GM12865 (cell line): ENCODE measurements at places on chromosomes 6 and 20.

- no peak for DNase-seq
Observed at GRCh38 chr6:127397729-127398630, 54.6 kb upstream of the ECHDC1 start.

DNA sequence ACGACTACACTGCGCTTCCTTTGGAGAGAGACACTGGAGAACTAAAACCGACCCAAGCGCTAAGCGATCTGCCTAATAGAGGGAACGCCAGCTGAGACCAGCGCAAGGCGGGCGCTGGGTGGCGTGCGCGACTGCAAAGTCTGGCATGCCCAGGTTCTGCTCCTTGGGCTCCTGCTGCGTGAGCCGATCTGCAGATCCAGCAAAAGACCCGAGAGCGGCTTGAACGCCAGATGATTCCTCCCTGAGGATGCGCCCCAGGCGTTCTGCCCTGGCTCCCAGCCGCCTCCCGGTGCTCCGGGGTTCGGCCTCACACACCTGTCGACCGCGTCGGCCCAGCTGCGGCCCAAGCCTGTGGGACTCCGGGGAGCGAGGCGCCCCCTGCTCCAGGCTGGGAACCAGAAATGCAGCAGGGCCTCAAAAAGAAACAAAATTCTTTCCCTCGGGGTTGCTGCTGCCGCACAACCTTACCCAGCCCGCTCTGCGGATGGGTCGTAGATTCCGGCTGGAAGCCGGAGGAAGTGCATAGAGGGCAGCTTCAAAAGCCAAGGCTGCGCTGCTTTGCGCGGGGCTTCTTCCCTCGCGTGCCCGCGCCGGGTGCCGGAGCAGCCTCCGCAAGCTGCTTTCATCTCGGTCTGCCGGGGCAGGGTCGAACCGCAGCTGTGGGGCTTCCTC lies 17.9 kb upstream of the PRDM13 start:
- DNase-seq = peak; percentile 88

- DNase-seq = no peak
Observed at GRCh38 chr6:144305567-144305966, 20.4 kb downstream of the UTRN start.

- DNase-seq = no peak
Observed at GRCh38 chr6:124298730-124299129, 495.1 kb downstream of the NKAIN2 start.

DNA sequence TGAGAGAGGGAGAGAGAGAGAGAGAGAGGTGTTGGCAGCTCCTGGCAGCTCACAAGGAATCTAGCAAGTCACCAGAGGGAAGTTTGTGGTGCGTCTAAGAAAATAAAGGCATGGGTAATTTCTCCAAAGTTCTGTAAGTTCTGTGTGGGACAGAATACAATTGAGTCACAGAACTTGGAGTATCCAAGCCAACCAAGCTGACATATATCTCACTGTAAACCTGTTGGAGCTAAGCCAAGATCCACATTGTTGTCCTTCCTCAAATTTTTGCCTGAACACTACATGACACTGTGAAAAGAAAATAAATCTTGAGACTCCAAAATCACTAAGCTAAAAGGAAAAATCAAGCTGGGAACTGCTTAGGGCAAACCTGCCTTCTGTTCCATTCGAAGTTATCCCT lies 436.7 kb downstream of the MEI4 start:
- DNase-seq = no peak

GRCh38 chr6:118320652-118321051 lies 227.4 kb upstream of the PLN start:
- DNase-seq = no peak

DNA sequence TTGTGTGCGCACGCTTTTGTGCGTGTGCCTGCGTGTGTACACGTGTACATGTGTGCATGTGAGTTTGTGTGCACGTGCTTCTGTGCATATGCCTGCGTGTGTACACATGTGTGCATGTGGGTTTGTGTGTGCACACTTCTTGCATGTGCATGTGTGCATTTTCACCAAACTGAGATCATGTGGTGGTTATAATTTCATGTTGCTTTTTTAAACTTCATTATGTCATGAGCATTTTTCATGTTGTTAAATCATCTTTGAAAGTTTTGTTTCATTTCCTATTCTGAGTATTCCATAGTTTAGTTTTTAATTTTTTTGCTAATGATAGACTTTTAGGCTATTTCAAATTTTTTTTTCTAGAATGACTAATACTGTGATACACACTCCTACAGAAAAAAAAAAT lies 6.4 kb upstream of the CST3 start:
- DNase-seq = no peak

- DNase-seq = peak; percentile 46
Observed at GRCh38 chr6:3237761-3238662, 10.6 kb upstream of the TUBB2B start.

DNA sequence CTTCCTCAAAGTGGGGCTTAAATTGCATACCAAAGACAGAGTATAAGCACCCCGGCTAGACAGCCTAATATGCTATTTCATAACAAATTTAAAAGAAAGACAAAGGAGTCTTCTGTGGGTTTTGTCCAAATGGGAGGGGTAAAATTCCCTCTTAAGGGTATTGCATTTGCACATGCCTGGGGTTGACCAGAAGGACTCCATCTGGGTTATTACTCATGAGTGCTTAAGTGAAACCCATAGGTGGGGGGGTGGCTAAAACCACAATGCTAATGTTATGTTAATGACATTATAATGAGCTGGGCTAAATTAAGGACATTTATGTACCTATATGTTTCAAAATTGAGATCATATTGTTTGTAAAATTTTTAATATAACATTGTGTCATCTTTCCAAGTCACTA lies 15.0 kb downstream of the IMPG1 start:
- no peak for DNase-seq

DNA sequence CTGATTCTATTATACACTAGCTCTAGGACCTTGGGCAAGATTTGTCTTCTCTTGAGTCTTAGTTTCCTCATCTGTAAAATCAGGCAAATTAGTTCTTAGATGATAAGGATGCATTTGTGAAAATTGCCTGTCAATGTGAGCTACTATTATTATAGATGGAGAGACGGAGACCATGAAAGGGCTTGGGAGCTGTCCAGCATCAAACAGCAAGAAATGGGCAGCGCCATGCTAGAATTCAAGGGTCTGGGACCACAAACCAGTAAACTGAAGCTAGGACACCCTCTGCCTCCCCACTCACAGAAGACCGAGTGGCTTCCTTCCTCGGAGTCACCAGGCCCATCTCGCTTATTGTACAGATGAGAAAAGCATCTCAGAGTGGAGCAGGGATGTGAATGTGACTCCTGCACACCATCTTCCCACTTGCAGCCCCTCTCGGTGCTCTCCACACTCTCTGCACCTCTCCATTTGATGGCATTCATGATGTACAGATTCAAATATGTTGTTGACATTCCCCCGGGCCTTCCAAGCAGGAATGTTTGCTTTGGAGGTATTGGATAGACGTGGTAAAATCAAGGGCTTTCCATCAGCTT lies 24.1 kb upstream of the BPIFA3 start:
- DNase-seq = no peak

- no peak for DNase-seq
Observed at GRCh38 chr6:108952776-108953486, 104.7 kb downstream of the ARMC2 start.

- DNase-seq = no peak
Observed at GRCh38 chr6:136404007-136404406, 114.4 kb upstream of the BCLAF1 start.

DNA sequence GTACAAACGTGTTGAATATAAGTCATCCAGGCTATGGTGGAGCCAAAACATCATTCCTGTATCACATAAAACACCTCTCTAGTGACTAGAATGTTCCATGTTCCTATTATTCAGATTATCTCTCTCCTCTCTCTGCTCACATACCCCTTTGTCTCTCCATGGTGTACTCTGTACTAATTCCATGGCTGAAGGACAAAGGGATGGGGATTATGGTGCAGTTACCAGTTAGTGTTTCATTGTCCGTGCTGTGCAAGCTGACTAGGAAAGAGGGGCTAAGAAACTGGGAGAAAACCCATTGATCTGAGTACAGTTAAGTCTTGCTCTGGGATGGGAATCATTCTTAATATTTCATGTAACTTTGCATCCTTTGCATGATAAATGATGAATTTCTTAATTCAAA lies 397.4 kb upstream of the NOX3 start:
- DNase-seq = no peak

DNA sequence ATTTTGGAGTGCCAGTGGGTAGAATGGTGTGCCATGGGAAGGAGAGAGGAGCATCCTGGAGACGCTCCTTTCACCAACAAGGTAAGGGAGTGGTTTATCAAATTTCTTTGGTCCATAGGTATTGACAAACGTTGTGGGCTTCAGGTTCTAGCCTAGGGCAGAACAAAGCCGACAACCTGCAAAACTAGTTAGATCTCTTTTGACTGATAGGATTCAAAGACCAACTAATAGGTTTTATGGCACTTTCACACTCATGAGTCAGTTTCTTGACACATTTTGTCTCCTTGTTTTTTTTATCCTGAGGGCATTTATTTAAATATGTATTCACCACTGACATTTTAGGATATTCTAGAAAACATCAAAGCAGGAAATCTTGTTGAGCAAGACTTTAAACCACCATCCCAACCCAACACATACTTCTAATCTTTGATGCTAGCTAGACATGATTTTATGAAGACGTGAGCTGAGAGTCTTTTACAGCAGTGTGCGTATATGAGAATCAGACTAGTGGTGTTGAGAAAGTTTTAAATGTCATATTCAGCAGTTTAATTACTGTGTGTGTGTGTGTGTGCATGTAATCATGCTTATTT lies 370.4 kb upstream of the HSF2 start:
- DNase-seq = no peak

- no peak for DNase-seq
Observed at GRCh38 chr6:35470663-35471120, 2.5 kb downstream of the RPL10A start.

DNA sequence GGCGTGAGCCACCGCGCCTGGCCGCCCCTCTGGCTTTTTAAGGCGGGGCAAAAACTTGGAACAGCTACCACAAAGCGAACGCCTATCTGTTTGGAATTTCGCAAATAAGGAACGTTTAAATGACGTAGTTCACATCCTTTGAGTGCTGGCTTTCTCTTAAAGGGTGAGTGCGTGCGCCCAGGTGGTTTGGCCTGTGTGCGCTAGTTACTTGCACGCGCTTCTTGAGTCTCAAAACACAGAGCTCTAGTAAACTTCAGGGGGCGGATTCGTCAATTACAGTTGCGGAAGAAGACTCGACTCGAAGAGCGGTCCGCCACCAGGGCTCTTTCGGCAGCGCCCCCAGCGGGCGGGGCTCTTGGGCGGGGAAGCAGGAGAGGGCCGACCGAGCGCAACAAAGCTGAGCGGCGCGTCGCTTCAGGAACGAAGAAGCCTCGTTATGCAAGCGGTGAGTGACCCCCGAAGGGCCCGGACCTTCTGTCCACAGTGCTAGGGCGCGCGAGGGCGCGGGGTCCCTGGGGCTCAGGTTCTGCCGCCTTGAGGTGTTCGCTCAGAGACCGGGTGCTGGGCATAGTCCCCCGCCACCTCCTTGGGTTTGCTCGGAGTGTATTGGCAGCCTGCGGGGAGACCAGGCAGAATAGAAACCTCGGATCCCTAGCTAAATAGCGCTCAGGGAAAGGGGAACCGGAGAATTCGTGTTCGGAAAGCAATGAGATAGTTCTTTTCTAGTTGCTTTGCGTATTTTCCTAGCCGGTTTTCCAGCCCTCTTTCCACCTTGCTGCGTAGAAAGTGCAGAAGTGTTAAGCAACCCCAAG lies at the start of gene SYCP2L:
SYCP2L (plus strand) TSS at position 362 of the 812 bp plus-strand sequence; CDS start at position 437, 75 bp downstream.
- DNase-seq = peak; percentile 14

DNA sequence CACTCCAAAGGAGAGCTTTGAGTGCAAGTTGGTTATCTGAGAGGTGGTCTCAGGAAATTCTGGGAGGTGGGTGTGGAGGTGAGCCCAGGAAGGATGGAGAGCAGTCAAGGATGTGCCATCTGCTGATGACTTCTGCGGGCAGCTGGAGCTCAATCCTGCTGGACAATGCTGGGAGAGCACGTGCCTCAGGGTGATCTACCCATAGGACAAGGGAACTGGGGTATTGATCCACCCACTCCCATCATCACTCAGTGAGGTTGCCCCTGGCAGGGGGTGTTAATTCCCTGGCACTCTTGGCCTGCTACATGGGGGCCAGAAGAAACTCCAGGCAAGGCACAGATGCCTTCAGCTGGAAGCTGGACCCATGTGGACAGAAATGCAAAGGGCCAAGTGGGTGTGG lies 7.1 kb upstream of the ZBP1 start:
- no peak for DNase-seq

DNA sequence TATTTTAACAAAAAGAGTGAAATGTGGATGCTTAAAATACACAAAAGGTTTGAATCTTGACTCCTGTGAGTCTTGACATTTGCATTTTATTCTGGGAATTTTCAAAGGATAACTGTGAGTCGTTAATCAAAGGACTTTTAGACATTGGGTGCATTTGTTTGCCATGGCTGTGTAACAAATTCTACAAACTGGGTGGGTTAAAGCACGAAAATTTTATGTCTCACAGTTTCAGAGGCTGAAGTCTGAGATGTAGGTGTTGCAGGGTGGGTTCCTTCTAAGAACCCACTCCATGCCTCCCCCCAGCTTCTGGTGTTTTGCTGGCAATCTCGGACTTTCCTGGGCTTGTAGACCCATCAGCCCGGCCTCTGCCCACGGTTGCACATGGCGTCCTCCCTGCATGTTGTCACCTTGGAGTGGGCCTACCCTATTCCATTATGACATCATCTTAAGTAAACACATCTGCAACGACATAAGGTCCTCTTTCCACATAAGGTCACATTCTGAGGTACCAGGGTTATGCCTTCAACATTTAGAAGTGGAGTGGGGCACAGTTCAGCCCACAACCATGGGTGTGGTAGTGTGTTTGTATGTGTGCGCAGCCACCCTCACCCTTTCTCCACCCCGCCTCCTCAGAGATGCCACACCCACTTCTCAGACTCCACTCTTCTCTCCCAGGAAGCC lies 113.1 kb downstream of the FOXA2 start:
- no peak for DNase-seq
